ENCODE measurements at places on chromosomes 12 and 14. TPM values are rescaled to one million over a fixed set of nuclear protein-coding genes. Genes with fewer than 3 reads are reported as not detected.

DNA sequence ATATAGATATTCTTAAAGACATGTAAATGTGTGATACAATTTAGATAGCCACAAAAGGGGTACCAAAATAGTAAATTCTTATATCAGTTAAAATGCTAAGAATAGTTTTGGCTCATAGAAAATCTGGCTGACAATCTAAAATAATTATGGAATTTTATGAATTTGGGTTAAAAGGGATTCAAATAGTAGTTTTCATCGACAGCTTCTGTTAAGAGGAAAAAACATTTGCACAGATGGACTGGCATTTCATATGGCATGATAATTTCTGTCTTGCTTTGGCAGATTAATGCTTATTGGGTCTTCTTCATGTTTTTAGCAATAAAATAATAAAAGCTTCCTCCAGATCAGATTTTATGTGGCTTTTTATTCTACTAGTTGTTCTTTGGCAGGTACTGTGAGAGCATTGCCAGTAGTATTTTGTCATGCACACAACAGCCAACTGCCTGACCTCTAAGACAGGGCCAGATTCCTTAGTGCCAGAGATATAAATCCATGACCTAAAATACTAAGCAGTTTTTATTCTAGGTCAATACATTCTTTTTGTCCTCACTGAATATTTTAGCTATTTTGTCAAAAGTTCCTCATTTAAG is 9.1 kb downstream of the ABCD2 start:
- no peak overlapping the region for H3K4me3 ChIP-seq
- no peak for DNase-seq
- no peaks in the 10 kb centered on the region for H3K27me3 ChIP-seq
- H3K36me3 ChIP-seq = no peaks in the 10 kb centered on the region
- no peak overlapping the region for H3K27ac ChIP-seq

DNA sequence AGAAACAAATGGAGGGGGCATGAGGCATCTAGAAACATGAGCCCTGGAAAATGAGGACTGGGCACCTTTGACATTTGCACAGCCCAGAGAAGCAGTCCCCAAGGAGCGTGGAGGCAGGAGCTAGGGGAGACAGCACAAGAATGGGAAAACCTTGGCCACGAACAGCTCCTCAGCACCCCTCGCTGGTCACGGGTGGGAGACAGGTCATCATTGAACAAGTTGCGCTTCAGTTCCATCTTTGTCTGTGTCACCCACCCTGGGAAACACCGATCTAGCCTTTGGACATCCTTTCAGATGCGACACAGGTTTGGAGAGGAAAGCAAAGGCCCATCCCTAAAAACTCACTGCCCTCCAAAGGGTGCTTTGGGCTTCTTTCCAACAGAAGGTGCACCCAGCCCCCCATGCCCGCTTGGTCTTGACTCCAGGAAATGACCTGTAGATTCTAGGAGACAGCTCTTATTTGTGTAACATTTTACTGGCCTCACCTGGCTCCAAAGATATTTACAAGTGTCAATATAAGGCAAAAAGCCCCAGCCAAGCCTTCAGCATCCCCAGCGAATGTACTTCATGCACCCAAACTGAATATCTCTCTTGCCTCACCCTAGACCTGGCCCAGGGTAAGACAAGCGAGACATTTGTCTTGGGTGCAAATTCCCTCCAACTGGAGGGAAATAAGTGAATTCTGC is 28.8 kb upstream of the CLMN start:
- DNase-seq = no peak
- H3K27ac ChIP-seq = no peak overlapping the region
- no peak overlapping the region for H3K4me3 ChIP-seq
- no peaks in the 10 kb centered on the region for H3K4me1 ChIP-seq
- H3K36me3 ChIP-seq = no peaks in the 10 kb centered on the region

GRCh38 chr14:51674294-51675002 is 22.7 kb downstream of the FRMD6 start:
- no peak overlapping the region for H3K27ac ChIP-seq
- DNase-seq = no peak
- H3K4me3 ChIP-seq = no peak overlapping the region
- H3K27me3 ChIP-seq = no peaks in the 10 kb centered on the region

The GPN3 gene
- 9.0 TPM for total RNA-seq

The RAD51AP1 gene
- total RNA-seq = 4.6 TPM

The CCDC184 gene
- 0.89 TPM for total RNA-seq

Measured in stomach (tissue), 19 donors.